Stimulated activated CD4-positive, alpha-beta T cell treated with anti-CD3 and anti-CD28 coated beads, TNF-alpha, amount 100 ng/mL, for 24 hours (primary cell): ENCODE measurements at places on chromosomes 3 and 15.

GRCh38 chr15:45425135-45425534, 46.8 kb upstream of the GATM start:
- DNase-seq: no peak

GRCh38 chr3:98390366-98390765, at the start of gene OR5K3:
TSS of gene OR5K3 (plus strand) at chr3:98390666. CDS start at chr3:98390666, 0 bp downstream.
- no peak for DNase-seq

- DNase-seq: no peak
These were observed 318.6 kb upstream of the LRRFIP2 start for GRCh38 chr3:37492977-37493471.

GRCh38 chr3:24589513-24589851, 94.8 kb upstream of the THRB start:
- no peak for DNase-seq

DNA sequence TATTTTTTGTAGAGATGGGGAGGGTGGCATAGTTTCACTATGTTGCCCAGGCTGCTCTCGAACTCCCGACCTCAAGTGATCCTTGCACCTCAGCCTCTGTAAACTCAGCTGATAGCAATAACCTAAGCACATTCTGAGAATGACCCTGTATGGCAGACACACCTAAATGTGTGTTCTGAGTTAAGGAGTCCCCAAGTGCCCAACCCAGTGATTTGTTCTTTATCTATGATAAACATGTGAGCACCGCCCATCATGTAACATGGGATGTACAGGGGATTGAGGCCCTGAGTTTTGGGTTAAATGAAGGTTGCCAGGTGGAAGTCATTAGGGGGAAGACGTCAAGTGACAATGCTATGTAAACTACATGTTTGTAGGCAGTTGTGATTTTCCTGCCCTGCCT, 5.7 kb downstream of the NCEH1 start:
- no peak for DNase-seq

- no peak for DNase-seq
These were observed 20.2 kb upstream of the SLC2A2 start for GRCh38 chr3:171046760-171047159.

GRCh38 chr15:47610736-47611135, 106.6 kb upstream of the SEMA6D start:
- DNase-seq: no peak

DNA sequence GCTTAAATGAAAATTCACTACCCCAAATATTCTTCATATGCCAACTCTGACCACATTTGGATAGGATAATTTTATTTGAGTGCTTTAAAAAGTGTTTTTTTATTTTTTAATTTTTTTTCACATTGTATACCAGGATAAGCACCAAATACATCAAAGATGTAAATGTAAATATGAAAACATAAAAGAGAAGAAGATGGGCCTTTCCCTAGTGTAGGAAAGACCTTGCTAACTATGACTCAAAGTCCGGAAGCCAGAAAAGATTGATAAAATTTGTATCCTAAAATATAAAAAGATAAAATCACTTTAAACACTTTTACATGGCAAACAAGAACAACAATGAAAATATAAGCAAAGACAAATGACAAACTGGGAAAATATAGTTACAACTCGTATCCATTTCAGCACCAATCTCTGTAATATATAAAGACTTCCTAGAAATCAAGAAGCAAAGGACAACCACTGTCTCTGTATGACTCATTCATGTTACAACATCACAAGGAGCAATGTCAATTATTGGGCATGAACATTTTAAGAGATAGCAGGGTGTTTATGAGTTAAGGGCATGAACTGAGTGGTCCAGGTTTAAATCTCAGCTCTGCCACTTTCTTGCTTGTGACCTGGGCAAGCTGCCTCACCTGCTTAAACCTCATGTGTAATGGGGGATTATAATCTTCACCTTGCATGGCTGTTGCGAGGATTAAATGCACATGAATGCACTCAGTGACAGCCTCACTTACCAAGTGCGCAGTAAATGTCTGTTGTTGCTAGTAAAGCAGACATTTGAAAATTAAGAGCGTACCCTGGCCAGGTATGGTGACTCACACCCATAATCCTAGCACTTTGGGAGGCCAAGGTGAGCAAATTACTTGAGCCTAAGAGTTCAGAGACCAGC, 25.3 kb upstream of the ARHGEF3 start:
- DNase-seq: no peak

DNA sequence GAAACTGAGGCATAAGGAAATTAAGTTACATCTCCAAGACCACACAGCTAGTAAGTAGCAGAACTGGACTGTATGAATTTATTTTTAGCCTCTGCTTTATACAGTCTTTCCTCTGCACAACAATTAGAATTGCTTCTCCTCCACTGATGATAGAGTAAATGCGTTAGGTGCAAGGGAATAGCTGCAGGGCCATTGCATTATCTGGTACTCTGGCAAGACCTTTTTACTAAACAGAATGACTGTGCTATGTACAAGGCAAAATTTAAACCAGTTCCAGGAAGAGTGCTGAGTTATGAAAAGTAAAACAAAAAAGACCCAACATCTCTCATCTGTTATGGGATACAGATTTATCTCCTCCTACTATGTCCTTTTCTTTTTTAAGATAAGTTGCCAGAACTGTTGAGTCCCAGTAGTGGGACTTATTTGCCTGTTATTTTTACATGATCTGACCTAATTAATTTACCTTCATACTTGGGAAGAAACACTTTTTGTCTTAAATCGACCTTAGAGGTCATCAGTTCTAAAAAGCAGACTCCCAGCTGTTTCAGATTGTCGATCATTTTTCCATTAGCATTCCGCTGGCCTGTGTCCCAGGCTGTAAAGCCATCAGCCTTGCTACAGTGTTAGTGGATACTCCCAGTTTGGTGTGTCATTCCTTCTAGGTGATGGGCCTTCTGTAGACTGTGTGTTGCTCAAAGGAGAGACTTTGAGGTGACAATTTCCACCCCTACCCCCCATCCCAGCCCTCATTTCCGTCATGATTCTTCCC, 147.5 kb upstream of the NUDT16 start:
- DNase-seq: no peak

DNA sequence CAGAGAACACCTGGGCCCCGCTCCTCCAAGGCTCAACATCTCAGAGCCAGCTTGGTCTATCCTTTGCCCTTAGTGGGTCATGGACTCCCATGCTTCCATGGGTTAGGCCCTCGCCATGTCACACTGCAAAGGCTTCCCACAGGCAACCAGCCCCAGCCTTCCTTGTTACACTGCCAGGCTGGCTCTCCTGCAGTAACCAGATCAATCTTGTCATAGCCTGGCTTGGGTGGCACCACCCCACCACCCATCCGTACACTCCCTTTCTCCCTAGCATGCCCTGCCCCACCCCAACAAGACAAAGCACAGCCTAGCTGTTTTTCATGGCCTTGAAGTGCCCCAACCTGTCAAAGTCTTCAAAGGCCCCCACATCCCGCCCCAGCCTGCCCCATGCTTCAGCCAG, 30.5 kb downstream of the CA12 start:
- DNase-seq: no peak

- no peak for DNase-seq
These were observed 4.0 kb downstream of the MAP2K1 start for GRCh38 chr15:66390678-66391077.

GRCh38 chr3:194132465-194133286, 3.3 kb upstream of the HES1 start:
- no peak for DNase-seq

GRCh38 chr15:63196842-63197241, 7.4 kb downstream of the RAB8B start:
- no peak for DNase-seq

GRCh38 chr3:21944251-21944650, 193.2 kb upstream of the ZNF385D start:
- no peak for DNase-seq

DNA sequence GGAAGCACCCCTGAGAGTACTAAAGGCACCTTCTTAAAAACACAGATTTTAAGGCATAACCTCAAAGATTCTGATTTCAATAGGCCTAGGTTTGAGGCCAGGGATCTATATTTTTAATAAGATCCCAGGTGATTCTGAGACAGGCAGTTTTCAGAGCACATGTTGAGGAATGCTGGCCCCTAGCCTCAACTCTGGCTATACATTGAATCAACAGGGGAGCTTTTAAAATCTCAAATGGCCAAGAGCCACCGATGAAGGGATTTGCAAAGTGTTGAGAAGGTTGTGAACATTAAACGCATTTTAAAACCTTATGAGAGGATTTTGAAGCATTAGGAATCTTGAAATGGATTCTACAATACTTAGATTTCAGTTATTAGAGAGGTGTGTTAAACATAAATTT, 268.8 kb upstream of the ARHGEF26 start:
- DNase-seq: no peak

DNA sequence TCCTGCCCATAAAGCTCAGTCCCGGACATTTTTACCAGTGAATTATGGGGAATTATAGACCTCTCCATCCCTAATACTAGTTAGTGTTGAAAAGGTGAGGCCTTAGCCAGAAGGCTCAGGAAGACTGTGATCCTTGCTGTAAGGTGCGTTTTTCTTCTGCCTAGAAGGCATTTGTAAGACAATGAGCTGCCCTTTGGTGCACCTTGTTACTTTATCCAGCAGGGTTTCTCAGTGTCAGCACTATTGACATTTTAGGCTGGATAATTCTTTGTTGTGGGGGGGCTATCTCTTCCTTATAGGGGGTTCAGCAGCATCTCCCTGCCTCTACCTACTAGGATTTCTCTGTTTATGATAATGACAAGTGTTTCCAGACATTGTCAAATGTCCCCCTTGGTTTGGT, 108.1 kb upstream of the ABHD17C start:
- DNase-seq: no peak

DNA sequence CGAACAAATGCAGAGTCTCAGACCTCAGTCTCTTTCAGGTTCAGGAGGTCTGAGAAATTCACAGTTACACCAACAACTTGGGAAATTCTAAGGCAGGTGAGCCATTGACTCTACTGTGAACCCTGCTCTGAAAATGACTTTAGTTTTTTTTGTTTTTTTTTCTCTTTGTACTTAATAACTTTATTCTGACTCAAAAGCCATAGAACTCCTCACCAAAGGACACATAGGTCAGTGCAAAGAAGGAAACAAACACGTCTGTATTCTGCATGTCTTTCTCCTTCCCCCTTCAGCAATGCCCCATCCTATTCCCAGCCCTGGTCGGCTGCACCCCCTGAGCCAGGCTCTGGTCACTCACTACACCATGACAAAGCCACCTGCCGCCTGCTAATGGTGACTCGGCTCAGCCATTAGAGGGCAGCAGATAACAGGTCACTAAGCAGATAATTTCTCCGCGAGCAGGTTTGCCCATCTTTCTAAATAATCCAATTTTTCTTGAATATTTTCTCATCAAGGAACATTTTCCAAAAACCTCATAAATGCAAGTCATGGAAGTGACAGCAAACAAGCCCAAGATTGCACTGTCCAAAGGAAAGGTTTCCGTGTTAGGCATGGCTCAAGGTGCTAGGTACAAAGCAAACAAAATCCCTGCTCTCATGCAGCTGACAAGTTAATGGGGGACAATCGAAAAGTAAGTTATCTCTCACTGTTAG, 37.7 kb downstream of the TM4SF4 start:
- peak; percentile 11 for DNase-seq

DNA sequence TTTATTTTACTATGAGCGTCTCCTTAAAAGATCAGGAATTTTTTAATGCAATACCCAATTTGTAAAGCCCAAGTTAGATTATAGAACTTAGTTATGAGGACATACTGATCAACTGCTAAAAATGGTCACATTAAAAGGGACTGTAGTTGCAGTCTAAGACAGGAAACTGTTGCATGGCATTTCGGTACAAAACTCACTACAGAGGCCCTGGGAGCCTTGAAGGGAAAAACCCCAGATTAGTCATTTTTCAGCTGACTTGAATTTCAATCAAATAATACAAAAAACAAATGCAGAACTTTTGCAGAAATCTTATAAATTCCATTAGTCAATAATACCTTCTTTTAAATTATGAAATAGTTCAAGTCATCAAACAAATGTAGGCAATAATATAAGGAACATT, 6.9 kb upstream of the PTX3 start:
- no peak for DNase-seq

GRCh38 chr15:67720556-67721175, 104.6 kb upstream of the SKOR1 start:
- no peak for DNase-seq

DNA sequence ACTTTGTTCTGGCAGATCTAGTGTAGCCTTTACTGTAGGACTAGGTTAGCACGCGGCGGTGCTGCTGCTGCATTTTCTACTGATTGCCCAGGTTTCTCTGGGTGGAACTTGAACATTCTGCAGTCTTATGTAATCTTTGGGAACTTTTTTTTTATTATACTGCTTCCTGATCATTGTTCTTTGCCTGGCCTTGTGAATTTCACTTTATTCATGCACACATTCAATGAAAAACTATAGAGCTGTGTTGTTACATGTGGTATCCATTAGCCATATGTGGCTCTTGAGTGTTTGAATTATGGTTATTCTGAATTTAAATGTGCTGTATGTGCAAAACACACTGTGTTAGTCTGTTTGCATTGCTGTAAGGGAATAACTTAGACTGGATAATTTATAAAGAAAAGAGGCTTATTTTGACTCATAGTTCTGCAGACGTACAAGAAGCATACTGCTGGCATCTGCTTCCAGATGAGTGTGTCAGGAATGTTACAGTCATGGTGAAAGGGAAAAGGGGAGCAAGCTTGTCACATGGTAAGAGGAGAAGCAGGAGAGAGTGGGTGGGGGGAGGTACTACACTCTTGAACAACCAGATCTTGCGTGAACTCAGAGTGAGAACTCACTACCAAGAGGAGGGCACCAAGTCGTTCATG, 26.5 kb downstream of the MEF2A start:
- no peak for DNase-seq

DNA sequence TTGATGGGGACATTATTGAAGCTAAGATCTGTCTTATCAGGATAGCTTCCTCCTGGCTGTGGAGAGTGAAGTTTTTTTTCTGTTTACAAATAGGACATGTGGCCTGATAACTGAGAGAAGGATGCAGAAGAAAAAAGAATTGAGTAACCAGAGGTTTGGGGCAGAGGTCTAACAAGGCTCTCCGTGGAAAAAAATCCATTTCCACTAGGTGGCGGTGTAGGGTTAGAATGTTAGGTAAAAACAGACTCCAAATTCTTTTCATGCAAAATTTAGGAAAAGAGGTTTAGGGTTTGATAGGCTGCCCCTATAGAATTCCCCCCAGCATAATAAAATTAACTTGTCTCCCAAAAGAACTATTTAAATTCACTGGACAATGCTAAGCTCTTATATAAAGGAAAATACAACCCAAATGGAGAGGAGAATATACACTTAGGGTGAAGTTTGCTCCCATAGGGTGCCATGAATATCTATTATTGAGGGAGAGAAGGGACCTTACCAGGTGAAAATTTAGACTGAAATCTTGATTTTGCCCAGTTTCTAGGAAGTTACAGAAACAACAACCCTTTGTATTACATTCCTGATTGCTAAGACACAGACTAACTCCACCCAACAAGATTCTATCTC, 1560.4 kb downstream of the OTOL1 start:
- DNase-seq: no peak

- no peak for DNase-seq
These were observed 583.8 kb downstream of the FOXP1 start for GRCh38 chr3:70999730-71000129.

DNA sequence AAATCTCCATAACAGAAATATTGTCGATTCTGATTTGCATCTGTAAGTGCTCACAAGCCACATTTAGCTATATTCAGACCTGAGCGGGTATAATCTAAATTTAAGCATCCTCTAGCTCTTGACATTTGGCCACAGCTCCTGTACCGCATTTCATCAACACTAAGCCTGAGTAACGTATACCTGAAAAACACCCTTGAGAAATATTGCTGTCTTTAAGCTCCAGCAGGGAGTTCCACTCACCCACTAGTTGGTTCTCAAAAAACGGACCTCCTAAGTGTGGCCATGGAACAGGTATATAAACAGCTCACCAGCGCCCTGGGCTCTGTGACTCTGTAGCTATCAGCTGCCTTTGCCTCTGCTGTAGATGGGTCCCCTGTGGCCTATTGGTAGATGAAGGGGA, 80.7 kb downstream of the ABI3BP start:
- no peak for DNase-seq
